ENCODE measurements at places on chromosomes 5 and 9.

DNA sequence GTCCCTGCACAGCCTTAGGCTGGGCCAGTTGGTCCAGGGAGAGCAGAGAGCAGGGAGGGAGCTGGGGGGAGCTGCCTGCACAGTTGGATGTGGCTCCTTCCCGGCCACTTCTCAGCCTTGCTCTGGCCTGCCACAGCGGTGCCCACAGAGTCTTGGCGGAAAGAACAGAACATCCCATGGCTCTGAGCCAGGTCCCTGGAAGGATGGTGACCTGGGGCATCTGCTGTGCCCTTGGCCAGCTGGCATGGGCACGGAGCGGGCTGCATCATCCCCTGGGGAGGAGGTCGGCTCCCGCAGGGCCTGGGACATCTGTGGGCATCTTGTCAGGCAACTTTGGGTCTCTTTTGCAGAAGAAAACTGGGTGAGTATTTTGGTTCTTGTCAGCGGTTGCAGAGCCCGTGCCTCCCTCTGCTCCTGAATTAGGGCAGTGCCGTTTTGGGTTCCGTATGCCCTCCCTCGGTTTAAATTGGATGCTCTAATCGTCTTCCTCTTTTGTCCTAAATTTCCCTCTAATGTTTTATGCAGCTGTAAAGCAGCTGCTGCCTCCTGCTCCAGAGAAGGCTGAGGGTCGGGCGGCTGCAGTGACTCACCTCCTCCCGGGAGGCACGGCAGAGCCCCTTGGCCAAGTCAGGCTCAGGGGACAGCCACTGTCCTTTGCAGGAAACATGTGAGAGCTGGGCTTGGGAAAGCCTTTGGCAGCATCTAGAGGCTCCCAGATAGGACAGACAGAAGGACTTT lies 10.5 kb upstream of the NACC2 start:
- DNase-seq = no peak

DNA sequence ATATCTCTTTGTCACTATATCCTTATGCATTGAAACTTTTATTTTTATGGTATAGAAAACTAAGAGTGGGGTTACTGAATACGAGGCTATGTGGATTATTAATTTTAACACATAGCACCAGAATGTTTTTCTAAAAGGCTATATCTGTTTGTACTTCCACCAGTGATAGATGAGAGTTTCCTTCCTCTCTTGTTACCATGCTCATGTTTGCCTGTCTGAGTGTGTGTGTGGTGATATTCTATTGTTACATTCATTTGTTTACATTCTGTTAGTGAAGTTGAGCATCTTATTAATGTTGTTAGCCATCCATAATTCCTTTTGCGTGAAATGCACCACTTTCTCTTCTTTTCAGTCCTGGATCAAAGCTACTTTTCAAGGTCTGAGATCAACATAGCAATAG lies 54.1 kb upstream of the ALDH1A1 start:
- no peak for DNase-seq

DNA sequence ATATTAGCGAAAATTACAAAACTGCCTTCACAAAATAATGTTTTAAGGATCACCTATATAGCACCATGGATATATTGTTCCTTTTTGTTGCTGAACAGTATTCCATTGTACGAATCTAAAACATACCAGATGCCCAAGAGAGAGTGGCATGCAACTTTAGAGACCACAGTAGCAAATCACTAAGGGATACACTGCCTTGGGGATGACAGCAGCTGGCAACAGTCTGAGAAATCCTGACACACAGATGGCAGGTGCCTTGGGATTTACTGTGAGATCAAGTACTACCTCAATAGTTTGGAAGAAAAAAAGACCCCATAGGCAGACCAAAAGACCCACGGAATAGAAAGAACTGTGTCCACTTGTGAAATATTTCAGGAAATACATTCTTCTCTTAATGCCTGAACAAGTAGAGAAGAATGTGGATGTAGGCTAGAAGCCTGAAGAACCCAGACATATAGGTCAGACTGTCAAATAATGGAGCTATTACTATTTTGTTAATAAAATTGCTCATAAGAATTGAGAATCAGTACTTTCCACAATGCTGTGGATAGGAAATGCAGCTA lies 53.4 kb downstream of the PLPP1 start:
- DNase-seq = no peak

- DNase-seq = no peak
These were observed 59.0 kb upstream of the BARX1 start for GRCh38 chr9:94014066-94014654.

DNA sequence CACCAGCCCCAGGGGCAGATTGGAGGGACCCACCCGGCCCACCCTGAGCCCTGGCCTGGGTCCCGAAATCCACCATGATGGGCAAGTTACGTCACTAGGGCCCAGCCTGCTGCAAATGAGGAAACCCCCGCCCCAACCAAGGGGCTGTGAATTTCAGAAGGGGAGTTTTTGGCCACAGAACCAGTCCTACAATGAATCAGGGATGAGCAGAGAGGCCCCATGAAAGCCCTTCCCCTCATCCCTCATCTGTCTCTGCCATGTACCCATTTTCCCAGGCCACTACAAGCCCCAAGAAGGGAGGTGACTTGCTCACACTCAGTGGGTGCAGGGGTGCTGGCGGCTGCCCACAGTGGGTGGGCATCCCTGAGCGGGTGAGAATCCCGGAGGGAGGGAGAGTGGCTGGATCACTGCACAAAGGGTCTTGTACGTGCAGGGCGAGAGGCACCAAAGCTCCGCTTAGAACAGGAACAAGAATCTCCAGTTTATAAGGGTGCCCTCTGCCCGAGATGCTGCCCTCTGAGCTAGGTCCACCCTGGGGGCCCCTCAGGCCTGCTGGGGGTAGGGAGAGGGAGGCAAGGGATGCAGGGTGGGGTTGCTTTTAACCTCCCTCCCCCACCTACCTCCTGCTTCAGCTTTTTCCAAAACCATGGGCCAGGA lies 10.4 kb upstream of the TCF7 start:
- no peak for DNase-seq

GRCh38 chr9:78575771-78576170 lies 278.8 kb downstream of the PSAT1 start:
- DNase-seq = no peak

DNA sequence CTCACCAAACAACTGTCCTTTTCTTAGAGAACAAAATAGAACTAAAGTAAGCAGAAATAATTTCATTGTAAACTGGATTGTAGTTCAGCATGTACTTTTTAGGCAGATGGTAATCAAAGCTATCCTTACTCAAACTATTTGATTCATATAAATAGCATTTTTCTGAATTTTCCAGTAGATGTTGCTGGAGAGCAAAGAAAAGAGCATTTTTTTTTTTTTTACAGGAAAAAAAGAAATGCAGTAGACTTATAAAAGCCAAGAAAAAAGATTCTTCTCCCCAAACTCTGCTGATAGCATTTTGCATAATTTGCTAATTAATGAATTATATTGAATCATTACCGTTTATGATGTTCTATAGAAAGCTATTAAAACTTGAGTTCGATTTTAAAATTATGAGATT lies 715.3 kb upstream of the WWC1 start:
- DNase-seq = no peak

GRCh38 chr5:11182441-11183080 lies 421.5 kb upstream of the DAP start:
- DNase-seq = peak; percentile 2

- DNase-seq = peak; percentile 38
These were observed 76.9 kb upstream of the HTR4 start for GRCh38 chr5:148730942-148731898.

GRCh38 chr9:104412238-104412637 lies 91.8 kb upstream of the OR13F1 start:
- no peak for DNase-seq

GRCh38 chr9:88528080-88528790 lies 6.7 kb upstream of the NXNL2 start:
- no peak for DNase-seq

Data from AG04449 (cell line).